ENCODE measurements at places on chromosomes 3 and 15.

GRCh38 chr3:39226106-39226741 is 33.8 kb upstream of the XIRP1 start:
- no peak for DNase-seq

- no peak for DNase-seq
Measured at GRCh38 chr3:119542168-119542767, 17.1 kb downstream of the CD80 start.

DNA sequence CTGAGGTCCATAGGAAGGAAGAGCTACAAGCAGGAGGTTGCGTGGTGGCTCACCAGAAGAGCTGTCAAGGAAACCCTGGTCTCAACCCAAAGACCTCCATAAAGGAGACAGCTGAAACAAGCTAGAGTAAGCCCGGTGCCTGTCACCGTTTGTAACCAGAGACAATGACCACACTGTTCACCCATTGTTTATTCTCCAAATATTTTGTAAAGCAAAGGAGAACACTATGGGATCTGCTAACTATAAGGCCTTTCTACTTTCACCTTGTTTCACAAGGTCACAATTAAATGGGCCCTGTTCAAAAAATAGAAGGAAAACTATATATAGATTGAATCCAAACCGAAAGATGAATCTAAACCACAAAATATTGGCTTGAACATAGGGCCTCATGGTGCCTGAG is 128.9 kb upstream of the TPRG1 start:
- DNase-seq = no peak

DNA sequence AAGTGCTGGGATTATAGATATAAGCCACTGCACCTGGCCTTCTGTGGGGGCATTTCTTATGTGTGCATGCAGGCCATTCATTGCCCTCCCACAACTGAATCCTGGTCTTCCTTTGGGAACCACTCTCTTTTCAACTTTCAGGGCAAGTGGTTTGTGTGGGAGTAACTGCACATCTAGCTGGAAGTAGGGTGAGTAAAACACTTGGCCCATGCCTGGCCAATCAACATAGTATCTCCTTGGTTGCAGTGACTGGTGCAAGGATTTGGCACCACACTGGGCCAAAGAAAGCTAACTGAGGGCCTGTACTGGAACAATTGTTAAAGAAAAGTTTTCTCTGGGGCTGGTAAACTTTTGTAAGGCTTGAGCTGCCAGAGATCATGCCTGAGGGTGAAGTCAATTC is 189.2 kb upstream of the FEZF2 start:
- no peak for DNase-seq

DNA sequence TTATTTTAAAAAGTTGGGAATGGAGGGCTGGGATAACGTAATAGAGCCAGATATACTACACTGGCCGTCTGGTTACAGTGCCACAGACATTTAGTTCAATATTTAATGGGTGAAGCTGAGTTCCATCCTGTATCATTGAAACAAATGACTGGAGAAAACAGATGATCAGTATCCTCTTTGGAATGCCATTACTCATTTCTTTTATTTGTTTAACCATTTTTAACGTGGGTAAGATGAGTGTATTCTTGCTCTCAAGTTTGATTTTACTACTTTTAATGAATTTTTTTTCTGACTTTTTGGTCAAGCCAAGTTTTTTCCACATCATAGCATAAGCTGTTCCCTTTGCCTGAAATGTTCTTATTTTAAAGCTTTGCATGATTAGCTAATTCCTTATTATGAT is 53.9 kb upstream of the GRM7 start:
- DNase-seq = no peak

- DNase-seq = no peak
Measured at GRCh38 chr3:76432396-76432795, 607.5 kb upstream of the ROBO2 start.

- DNase-seq = no peak
Measured at GRCh38 chr15:51499379-51499976, 123.1 kb downstream of the DMXL2 start.

GRCh38 chr15:80396096-80396495 is 8.1 kb upstream of the ARNT2 start:
- DNase-seq = no peak

DNA sequence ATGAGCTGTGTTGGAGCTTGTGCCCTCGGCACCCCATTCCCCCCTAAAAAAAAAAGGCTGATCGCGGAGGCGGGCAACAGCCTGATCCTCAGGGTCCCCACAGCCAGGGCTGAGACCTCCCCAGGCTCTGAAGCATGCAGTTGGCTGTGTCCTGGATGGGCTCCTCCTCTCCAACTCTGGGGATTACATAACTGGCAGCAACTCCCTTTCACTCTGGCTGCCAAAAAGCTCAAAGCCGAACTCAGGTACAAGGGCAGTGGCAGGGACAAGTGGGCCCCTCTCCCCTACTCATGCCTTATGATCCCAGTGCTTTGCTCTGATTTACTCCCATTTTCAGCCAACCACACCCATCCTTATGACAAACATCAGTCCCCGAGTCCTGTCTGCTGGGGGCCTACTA is 18.3 kb downstream of the TPRA1 start:
- DNase-seq = no peak

DNA sequence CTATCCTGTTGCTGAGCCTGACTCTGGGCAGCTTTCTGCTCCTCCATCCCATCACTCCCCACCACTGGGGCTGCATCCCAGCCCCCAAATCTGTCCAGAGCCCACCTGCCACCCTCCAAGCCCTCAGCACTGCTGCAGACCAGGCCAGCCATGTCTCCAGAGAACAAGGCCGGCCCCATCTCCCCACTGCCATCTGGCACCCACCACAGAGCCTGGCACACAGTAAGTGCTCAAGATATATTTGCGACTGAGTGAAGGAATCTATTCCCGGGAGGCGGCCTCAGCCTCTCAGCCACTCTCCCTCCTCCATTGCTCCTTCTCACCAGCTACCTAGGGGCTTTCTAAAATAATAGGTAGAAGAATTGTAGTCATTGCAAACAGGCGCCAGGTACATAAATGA is 4.8 kb downstream of the PLXND1 start:
- DNase-seq = no peak

DNA sequence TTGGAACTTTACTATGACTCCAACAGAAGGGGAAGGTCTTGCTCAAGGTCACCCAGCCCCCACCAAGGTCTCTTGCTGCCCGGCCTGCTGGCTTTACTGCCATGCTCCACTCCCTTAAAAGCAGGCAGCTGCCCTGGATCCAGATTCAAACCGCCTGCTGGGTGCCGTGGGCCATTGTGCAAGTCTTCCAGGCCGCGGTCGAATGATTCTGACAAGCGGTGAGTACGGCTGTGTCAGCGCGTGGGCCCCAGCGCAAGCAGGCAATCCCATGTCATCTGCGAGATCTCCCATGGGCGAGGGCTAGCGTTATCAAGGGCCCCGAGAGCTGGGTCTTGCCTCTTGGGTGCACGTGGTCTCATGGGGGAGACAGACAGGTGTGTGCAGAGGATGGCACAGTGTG is 37.6 kb downstream of the CORO2B start:
- DNase-seq = no peak

- DNase-seq = no peak
Measured at GRCh38 chr3:109184726-109185125, 48.2 kb downstream of the C3orf85 start.

DNA sequence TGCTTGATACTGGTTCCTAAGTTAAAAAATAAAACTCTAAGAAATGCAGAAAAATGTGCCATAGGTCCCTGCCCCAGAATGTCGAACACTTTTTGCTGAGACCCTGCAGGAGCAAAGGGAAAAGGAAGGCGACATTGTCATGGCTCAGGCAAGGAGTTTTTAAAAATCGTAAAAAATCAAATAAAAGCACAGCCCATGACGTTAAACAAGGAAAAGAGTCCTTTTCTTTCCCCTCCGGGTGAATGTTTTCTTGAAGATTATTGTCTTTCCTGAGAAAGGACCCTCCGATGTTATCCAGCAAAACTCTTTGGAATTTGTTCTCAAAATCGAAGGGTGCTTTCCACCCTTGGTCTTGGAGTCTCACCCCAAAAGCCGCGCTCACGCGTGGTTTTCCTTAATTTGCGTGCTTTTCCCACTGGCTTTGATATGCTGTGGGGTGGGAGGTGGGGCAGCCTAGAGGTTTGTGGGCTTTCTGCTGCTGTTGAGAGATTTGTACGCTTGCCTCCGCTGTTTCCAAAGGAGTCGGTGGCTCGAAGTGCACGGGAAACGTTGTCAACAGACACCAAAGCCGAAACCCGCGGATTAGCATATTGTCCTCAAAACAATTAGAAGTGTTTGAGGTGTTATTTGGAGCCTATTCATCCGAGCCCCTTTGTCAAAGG is 2.9 kb downstream of the SOX14 start:
- no peak for DNase-seq

DNA sequence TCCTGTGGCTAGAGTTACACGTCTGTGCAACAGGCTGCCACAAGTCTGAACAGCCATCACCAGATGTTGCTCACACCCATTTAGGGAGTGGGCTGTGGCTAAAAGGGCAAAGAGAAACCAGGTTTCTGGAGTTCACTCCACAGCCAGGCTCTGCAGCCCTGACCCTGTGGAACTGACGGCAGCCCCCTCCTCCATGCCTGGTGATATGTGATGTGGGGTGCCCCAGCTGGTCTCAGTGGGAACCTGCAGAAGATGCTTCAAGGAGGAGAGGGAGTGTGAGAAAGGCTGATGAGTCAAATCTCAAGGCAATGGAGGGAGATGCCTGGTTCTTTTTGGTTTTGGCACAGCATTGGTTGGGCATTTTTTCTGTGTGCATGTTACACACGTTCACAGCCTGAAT is 130.6 kb downstream of the TPRA1 start:
- no peak for DNase-seq

GRCh38 chr3:151431940-151432339 is 28.9 kb downstream of the IGSF10 start:
- no peak for DNase-seq

DNA sequence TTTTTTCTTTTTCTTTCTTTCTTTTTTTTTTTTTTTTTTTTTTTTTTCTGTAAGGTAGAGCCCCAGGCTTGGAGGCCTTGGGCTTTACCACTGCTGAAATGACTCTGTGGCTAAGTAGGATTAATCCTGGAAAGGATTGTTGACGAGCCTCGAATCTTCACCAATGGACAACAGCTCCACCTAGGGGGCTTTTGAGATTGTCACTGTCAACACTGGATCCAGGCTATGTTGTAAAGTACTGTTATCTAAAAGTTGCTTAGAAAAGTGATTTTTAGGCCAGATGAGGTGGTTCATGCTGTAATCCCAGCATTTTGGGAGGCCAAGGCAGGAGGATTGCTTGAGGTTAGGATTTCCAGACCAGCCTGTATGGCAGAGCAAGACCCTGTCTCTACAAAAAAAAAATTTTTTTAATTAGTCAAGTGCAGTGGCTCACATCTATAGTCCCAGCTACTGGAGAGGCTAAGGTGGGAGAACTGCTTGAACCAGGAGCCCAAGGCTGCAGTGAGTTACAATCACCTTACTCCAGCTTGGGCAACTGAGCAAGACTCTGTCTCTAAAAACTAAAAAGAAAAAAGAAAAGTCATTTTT is 41.6 kb downstream of the KLHL18 start:
- DNase-seq = no peak

GRCh38 chr3:186200726-186201125 is 91.8 kb upstream of the ETV5 start:
- no peak for DNase-seq

DNA sequence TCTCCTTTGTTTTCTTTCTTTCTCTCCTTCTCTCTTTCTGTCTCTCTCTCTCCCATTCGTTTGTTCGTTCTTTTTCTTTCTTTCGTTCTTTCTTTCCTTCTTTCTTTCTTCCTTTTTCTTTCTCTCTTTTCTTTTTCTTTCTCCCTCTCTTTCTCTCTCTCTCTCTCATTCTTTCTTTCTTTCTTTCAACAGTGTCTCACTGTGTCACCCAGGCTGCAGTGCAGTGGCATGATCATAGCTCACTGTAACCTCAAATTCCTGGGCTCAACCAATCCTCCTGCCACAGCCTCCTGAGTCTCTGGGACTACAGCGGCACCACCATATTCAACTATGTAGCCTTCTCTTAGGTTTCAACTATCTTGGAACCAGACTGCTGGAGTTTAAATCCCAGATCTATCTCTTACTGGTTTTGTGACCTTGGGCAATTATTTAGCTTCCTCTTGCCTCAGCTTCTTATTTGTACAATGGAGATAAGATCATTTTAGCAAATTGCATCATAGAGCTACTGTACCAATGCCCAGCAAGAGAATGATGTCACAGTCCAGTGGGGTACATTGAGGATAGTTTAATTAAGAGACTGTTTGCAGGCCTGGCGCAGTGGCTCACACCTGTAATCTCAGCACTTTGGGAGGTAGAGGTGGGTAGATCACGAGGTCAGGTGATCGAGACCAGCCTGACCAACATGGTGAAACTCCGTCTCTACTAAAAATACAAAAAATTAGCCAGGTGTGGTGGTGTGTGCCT is 27.3 kb upstream of the PARL start:
- DNase-seq = no peak

- no peak for DNase-seq
Measured at GRCh38 chr15:78408355-78408640, 29.7 kb upstream of the IREB2 start.

- DNase-seq = no peak
Measured at GRCh38 chr15:63564093-63564492, 33.1 kb upstream of the FBXL22 start.

- no peak for DNase-seq
Measured at GRCh38 chr3:87969620-87970019, 89.2 kb downstream of the CGGBP1 start.

DNA sequence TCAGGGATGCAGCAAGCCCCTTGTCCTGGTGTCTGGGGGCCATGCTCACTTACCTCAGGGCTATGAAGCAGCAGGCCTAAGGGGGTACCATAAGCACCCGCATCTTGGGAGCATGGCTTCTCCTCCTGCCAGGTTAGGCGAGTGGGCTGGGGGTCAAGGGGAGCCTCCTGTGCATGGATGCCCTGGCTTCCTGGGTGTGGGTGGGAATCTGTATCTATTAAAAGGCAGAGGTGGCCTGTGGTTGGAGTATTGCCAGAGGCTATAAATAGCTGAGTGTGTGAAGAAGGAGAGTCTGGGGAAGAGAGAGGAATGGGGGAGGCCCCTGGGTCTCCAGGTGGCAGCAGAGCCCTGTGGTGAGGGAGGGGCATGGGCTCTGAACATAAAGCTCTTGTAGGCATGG is 19.5 kb downstream of the ACVR2B start:
- DNase-seq = no peak

DNA sequence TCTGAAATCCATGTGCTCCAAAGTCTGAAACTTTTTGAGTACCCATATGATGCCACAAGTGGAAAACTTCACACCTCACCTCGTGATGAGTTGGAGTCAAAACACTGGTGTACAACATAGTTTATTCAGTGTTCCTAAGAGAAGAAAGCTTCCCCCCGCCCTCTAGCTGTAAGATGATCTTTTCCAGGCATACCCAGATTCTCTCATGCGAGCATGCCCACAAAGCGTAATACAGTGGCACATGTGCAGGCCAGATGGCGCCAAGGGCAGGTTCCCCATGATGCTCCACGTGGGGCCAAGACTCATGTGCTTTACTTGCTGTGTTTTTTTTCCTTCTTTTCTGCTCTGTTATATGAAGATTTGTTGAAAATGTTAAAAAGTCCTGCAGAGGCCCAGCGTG is 104.9 kb upstream of the LRRFIP2 start:
- no peak for DNase-seq

DNA sequence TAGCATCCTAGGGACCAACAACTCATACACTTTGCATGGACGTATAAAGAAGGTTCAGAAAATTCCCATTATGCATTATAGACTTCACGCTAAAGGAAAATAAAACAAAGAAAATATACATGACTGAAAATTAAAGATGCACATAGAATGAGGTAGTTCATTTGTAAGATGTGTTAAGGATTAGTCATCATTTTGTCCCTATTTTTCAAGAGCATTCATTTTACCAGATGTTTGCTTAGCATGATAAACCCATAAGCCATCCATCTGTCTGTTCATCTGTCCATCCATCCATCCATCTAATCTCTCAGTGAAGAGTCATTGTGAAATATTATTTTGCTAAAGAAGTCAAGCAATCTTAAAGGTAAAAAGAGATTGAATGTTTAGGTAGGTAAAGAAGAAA is 80.3 kb downstream of the TFG start:
- no peak for DNase-seq

Measured in right lobe of liver (tissue), 6 donors.